ENCODE measurements at places on chromosomes 2 and 18.
A peak's percentile ranks its signal among the peaks of the same experiment; 100 is the strongest.

DNA sequence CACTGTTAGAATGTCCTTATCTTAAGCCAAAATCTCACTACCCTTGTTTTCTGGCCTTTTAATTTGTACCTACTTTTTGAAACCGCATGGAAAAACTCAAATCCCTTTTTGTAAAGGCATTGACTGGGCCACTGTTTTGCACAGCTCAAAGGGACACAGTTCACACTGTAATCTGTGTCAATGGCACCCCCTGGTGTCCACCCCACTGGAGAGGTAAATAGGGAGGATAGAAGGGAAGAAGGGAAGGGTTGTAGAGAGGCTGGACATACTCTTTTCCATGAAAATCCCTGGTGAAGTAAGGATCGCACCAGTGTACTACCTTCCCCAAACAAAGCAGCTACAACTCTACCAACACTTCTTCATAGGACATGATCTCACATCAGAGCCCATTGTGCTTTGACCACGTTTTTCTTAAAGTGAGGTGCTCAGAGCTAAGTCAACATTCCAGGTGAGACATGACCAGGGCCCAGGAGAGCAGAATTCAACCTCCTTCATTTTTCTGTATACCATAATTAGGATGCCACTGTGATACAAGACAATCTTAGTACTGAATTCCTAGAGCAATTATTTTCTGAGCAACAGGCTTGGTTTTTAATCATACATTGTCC is 92.4 kb upstream of the RMDN2 start:
- peak; percentile 59 for DNase-seq

DNA sequence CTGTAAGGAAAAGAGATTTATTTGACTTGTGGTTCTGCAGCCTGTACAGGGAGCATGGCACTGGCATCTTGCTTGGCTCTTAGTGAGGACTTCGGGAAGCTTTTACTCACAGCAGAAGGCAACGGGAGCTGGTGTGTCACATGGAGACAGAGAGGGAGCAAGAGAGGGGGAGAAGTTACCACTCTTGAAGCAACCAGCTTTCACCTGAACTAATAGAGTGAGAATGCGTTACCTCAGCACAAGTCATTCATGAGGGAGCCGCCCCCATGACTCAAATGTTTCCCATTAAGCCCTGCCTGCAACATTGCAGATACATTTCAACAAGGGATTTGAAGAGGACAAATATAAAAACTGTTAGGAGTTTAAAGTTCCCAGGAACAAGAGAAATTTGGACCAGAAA is 190.0 kb downstream of the CYRIA start:
- DNase-seq = no peak

- no peak for DNase-seq
Measured at GRCh38 chr2:169928463-169928864, 101.2 kb downstream of the UBR3 start.

GRCh38 chr2:48423376-48423775 is 106.6 kb upstream of the STON1 start:
- DNase-seq = no peak

DNA sequence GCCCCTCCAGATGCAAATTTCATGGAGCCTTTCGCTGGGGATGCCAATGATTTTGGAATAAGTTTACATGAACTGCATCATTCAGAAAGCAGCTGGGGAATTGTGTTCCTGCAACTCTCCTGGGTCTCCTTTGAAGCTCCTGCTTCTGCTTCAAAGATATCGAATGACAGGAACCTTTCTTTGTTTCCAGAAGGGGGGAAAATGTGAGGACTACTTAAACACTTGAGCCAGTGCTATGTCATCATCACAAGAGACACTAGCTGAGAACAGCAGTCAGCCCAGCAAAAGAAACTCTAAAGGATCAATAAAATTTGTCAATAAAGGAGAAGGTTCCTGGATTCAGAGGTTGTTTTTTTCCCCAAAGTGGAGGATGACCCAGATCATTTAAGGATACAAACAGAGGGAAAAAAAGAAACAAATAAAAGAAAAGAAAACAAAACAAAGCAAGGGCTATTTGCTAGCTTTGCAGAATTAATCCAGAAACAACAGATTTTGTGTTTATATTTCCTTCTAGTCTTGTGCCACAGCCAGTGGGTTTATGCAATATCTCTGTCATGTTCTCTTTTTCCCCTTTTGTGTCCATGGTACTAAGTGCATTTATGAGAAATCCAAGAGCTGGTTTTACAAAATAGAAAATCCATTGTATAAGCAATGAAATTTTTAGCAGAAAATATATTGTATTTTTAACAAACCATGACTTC is 463.7 kb downstream of the CDH2 start:
- DNase-seq = no peak

- DNase-seq = no peak
Measured at GRCh38 chr2:136325844-136326331, 207.9 kb upstream of the CXCR4 start.

- no peak for DNase-seq
Measured at GRCh38 chr2:196076778-196077568, 8.3 kb upstream of the DNAH7 start.
